ENCODE measurements at places on chromosomes 13 and 19. TPM values are rescaled to one million over a fixed set of nuclear protein-coding genes. Genes with fewer than 3 reads are reported as not detected.

Gene TMEM59L
- total RNA-seq: not detected

Gene CGB8
- 0.37 TPM for total RNA-seq

Gene CDX2
- not detected for total RNA-seq

Gene DHRS12
- total RNA-seq: 2.3 TPM

Gene GSX1
- total RNA-seq: not detected

Gene IQCN
- total RNA-seq: not detected

Gene C19orf67
- not detected for total RNA-seq

Gene SPRY2
- total RNA-seq: 12.2 TPM

Gene CYP2A6
- total RNA-seq: not detected

Gene USHBP1
- not detected for total RNA-seq

Gene KISS1R
- total RNA-seq: 0.14 TPM

Gene FPR3
- total RNA-seq: not detected

Gene OVOL3
- total RNA-seq: not detected

Gene GRK1
- not detected for total RNA-seq

Gene GPR4
- not detected for total RNA-seq

Gene C5AR2
- total RNA-seq: not detected

Gene ADGRE1
- total RNA-seq: not detected

Gene KDELR1
- 149 TPM for total RNA-seq

Gene COL5A3
- total RNA-seq: 3.7 TPM

Gene HAUS5
- total RNA-seq: 10.9 TPM

Gene PINLYP
- 7.4 TPM for total RNA-seq

Gene PPM1N
- 3.0 TPM for total RNA-seq

Gene SULT2A1
- not detected for total RNA-seq

Gene SLC25A41
- not detected for total RNA-seq

Gene PIH1D1
- 96.7 TPM for total RNA-seq

Gene TNFSF13B
- not detected for total RNA-seq

Gene FAAP24
- total RNA-seq: 3.5 TPM

Gene CGB5
- not detected for total RNA-seq

Gene CGB2
- total RNA-seq: 0.49 TPM

Gene MEDAG
- not detected for total RNA-seq

Gene USPL1
- 9.4 TPM for total RNA-seq

Gene F7
- not detected for total RNA-seq

Gene ZNF491
- 0.35 TPM for total RNA-seq

Gene SYCN
- not detected for total RNA-seq

Gene CYP4F12
- total RNA-seq: 0.49 TPM

Gene LMO7
- total RNA-seq: 76.5 TPM

Gene ACP5
- 12.5 TPM for total RNA-seq

Gene ZFP28
- total RNA-seq: 5.0 TPM

Gene KIR2DL3
- not detected for total RNA-seq

Gene S1PR4
- 0.14 TPM for total RNA-seq

Gene CALR3
- 0.78 TPM for total RNA-seq

Gene APOC4
- not detected for total RNA-seq

Gene KANK2
- 24.9 TPM for total RNA-seq

Gene TPRX1
- total RNA-seq: not detected

Gene PEG3
- total RNA-seq: 0.56 TPM

Gene SERTAD3
- 27.8 TPM for total RNA-seq

Gene IFT88
- total RNA-seq: 4.5 TPM

Gene ZNF433
- total RNA-seq: 5.3 TPM

Gene ZNF578
- total RNA-seq: 0.14 TPM

Gene FXYD7
- total RNA-seq: not detected

Gene RYR1
- 0.14 TPM for total RNA-seq

Gene ZNF729
- total RNA-seq: not detected

Gene OR10H1
- total RNA-seq: 0.21 TPM

Gene ATP7B
- 4.5 TPM for total RNA-seq

Gene DAND5
- total RNA-seq: not detected

Gene ZNF324
- 15.4 TPM for total RNA-seq
